Activated CD4-positive, alpha-beta T cell treated with anti-CD3 and anti-CD28 coated beads, Interleukin-2, amount 10 ng/mL, durations not matched to agents 24 days and 14 days (primary cell): ENCODE measurements at places on chromosomes 6 and 20.
A peak's percentile ranks its signal among the peaks of the same experiment; 100 is the strongest.

DNA sequence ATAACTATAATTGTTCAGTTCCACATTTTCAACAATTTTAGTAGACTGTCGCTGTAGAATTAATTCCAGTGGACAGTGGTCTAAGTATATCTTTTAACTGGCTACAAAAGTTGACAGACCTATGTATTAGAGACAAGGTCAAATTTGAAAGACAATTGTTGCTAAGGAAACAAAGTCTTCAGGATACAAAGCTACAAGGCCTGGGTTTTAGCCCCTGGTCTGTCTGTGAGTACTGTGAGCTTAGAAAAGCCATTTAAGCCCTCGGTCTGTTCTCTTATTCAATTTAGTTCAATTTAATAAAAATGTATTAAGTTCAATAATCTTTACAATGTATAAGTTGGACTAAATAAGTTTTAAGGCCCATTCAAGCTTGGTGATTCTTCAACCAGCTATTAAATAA is 352.5 kb downstream of the HDGFL1 start:
- DNase-seq, result no peak

GRCh38 chr6:30889921-30890645 is 5.8 kb downstream of the DDR1 start:
- no peak for DNase-seq

DNA sequence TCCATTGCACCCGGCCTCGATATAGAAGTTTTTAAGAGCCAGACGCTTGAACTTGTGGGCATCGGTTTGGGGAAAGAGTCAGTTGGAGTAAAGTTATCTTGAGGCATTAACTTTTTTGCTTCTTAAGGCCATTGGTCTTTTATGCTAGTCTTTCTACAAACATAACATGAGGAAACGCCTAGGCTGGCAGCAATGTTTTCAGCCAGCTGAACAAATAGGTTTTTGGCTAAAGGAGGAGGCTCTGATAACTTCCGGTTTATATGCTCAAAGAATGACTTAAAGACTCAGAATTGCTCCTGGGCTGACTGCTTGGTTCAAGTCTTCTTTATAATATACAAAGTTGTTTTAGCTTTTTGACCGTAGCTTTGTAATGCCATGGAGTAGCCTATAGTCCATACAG is 46.2 kb downstream of the HLA-C start:
- no peak for DNase-seq

- DNase-seq, result no peak
Measured at GRCh38 chr6:114650891-114651290, 308.1 kb upstream of the HS3ST5 start.

DNA sequence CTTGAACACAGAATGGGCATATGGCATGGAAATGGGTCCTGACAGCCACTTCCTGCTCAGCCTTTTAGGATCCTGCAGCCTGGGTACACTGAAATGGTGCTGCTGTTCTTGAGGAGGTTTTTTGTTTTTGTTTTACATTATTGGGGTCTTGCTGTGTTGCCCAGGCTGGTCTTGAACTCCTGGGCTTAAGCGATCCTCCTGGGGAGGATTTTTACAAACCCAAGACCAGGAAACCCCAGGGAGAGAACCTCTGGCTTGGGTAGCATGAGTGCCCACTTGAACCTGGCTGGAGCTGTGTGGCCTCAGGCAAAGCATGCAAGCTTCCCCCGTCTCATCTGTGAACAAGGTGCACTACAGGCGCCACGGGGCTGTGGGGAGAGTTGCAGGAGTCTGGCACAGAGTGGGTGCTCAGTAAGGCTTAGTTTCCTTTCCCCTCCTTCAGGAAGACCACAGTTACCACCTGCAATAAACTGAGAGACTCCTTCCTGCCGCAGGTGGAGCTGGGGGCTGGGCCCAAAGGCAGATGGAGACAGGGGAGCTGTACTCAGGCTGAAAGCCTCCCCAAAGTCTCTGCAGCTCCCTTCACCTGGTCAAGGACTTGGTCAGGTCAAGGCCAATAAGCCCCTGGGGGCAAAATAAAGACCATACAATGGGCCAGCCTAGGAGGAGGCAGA is 1.8 kb downstream of the SLA2 start:
- peak; percentile 87 for DNase-seq
